Stimulated activated CD4-positive, alpha-beta T cell treated with anti-CD3 and anti-CD28 coated beads, TNF-alpha, amount 100 ng/mL, for 24 hours (primary cell): ENCODE measurements at places on chromosomes 12 and 14.

- no peak for DNase-seq
Observed at GRCh38 chr14:70077005-70077404, 111.7 kb downstream of the SLC8A3 start.

DNA sequence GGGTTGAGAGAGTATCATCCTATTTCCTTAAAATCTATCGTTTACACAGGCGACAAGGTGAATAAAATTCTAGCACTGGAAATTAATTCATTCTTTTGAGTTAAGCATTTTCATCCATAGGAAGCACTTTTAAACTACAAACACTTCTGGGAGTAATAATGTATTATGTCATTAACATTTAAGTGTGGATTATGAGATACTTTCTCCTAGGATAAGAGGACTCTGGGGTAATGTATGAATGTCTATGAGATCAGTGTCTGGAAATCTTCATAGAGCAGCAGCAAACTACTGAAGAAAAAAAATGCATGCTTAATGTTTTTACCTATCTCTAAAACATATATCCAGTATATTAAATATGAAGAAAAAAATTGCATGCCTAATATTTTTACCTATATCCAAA is 86.9 kb downstream of the EPS8 start:
- DNase-seq, result no peak

GRCh38 chr12:11513288-11513687 is 117.9 kb upstream of the PRB2 start:
- DNase-seq, result no peak

GRCh38 chr12:3632754-3633153 is 120.2 kb downstream of the CRACR2A start:
- no peak for DNase-seq

DNA sequence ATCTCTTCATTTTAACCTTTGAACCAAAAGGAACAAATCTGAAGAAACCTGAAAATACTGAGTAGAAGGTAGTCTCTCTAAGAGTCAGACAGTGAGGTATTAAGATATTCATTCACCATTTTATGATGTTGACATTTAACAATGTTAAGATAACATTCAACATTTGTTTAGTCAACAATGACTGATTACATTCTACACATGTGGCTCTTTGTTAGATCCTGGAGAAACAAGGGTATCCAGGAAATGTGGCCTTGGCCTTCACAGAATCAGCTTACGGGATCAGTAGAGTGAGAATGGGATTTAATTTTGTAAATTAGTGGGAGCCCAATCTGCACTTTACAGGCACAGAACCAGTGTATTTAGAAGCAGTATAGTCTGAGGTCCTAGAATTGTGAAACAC is 355.5 kb downstream of the KCNH5 start:
- DNase-seq, result no peak

- DNase-seq, result peak; percentile 54
Observed at GRCh38 chr12:6461401-6462233, 8.9 kb downstream of the VAMP1 start.

GRCh38 chr14:67392800-67393199 is 19.2 kb downstream of the PLEK2 start:
- DNase-seq, result no peak

- DNase-seq, result no peak
Observed at GRCh38 chr12:11609045-11609444, 40.4 kb upstream of the ETV6 start.
